ENCODE measurements at places on chromosomes 3 and 15.

DNA sequence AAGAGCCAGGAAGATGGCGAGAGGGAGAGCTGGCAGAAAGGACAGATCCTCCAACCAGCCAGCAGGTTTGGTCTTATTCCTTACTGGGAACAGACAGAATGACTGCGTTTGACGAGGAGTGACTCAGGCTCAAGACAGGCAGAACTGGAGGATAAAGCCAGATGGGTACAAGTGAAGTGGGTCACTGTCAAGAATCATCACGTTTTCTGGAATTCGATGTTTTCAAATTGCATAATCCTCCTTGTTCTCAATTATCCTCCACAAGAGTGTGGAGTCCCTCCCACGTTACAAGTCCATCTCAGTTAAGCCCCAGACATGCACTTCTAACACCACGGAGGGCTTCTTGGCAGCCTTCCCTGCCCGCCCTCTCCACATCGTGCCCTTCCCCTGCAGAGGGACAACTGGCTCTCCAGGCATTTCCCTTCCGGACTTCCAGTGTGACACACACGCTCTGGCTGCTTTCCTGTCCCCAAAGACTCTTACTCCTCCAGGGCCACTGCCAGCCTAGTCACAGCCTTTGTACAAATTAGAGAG is 183.1 kb downstream of the CHST2 start:
- DNase-seq = no peak

- no peak for DNase-seq
Observed at GRCh38 chr3:151859905-151860304, 13.5 kb upstream of the SUCNR1 start.

- no peak for DNase-seq
Observed at GRCh38 chr3:61967019-61967418, 405.6 kb downstream of the PTPRG start.

DNA sequence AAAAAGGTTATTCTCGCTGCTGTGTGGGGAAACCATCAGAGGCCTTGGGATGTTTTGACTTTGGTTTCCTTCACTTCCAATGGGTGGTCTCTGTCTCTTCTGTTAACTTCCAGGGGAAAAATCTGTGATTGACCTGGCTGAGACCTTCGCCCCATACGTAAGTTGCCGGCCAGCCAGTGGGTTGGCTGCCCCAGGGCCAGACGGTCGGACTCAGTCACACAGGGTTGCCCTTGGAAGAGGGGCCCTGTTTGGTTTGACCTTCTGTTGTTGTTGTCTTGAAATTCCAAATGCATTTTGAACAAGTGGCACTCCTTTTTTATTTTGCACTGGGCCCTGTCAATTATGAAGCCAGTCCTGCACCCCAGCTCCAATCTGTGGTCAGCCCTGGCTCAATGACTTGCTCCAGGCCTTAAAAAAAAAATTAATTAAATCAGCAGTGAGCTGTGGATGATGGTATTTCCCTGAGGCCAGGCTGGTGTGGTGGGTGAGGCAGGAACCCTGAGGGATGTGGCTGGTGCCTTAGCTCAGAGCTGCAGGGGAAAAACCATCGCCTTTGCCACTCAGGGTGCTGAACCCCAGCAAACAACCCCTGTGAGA is 4.5 kb downstream of the FAM107A start:
- no peak for DNase-seq
